ENCODE measurements at places on chromosomes 11 and 22.
A peak's percentile ranks its signal among the peaks of the same experiment; 100 is the strongest.

- no peak for DNase-seq
These were observed 240.0 kb downstream of the GRIK4 start for GRCh38 chr11:120751550-120751949.

DNA sequence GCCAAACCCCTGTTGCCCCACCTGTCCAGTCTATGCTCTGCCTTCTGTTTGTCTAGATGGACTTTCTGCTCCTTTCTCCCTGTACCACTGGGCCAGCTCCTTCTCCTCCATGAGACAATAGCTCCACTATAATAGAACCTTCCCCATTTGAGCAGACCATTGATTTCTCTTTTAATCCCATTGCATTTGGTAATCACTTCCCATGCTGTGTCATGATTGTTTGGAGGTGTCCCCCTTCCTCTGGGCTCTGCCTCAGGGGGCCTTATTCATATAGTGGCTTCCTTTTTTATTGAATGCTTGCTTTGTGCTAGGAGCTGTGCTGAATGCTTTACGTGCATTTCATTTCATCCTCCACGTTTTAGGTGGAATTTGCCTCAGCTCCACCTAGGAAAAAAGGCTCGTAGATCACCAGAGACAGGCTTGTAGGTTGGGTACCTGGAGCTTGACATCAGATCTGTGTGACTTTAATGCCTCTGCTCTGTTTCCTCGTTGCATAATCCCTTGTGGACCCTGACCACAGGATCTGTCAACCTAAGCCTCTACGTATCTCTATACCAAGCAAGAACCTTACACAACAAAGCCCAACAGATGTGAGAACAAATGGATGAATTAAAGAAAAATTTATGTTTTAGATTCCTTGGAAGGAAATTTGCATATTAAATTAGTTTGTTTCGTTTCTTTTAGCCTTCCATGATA lies 106.2 kb upstream of the RASSF10 start:
- DNase-seq, result no peak

- peak; percentile 17 for DNase-seq
These were observed 40.5 kb downstream of the IL18BP start for GRCh38 chr11:72039031-72039855.

GRCh38 chr22:49690454-49690853 lies 137.2 kb downstream of the BRD1 start:
- DNase-seq, result no peak

- no peak for DNase-seq
These were observed 691.4 kb upstream of the CCDC179 start for GRCh38 chr11:23551706-23552105.

DNA sequence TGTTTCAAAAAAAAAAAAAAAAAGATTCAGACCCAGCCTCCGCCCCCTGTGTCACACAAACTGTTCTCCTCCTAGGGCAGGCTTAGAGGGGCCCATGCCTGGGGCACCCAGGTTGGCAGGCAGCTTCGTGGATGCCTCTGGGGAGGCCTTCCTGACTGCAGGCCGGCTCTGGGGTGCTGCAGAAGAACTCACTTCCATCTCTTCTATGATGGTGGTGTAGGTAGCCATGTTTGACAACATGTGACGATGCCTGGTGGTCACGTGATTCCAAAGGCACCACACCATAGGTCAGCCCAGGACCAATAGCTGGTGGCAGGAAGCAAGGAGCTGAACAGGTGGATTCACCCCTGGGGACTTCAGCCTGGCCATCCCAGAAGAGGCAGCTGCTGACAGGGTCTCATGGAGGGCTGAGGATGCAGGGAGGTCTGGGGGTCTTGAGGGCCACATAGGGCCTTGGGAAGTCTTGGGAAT lies 24.1 kb upstream of the CELSR1 start:
- DNase-seq, result peak; percentile 67

GRCh38 chr11:122619757-122620156 lies 35.8 kb upstream of the UBASH3B start:
- DNase-seq, result no peak

DNA sequence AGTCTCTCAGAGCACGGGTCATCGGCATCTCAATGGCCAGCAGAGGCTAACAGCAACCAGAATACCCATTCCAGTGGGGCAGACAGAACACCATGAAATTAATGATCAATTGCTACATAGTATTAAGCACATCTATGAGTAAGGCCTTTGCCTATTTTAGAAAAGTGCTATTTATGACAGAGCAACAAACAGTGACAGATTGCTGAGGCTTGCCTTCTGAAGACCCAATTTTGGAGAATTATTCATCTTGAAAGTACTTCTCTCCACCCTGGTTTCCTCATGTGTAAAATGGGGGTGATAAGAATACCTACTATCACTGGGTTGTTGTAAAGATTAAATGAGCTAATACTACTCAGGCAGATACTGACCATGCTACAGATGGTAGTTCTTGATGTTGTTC lies 232.7 kb downstream of the TENM4 start:
- DNase-seq, result no peak

DNA sequence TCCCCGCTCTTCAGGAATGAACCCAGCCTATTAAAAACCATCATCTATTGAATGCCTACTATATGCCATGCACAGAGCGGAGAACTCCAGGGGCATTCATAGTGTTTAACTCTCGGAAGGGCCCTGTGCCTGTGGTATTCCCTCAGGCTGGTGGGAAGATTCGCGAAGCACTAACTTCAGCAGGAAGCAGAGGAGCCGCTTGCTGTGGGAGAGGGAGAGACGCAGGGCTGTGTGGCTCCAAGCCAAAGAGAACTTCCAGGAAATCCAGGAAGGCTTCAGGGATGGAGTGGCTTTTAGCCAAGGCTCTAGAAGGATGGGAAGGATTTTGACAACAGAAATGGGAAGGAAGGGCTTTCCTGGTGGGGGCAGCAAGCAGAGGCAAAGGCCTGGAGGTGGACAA lies 103.8 kb downstream of the TP53I11 start:
- DNase-seq, result no peak

DNA sequence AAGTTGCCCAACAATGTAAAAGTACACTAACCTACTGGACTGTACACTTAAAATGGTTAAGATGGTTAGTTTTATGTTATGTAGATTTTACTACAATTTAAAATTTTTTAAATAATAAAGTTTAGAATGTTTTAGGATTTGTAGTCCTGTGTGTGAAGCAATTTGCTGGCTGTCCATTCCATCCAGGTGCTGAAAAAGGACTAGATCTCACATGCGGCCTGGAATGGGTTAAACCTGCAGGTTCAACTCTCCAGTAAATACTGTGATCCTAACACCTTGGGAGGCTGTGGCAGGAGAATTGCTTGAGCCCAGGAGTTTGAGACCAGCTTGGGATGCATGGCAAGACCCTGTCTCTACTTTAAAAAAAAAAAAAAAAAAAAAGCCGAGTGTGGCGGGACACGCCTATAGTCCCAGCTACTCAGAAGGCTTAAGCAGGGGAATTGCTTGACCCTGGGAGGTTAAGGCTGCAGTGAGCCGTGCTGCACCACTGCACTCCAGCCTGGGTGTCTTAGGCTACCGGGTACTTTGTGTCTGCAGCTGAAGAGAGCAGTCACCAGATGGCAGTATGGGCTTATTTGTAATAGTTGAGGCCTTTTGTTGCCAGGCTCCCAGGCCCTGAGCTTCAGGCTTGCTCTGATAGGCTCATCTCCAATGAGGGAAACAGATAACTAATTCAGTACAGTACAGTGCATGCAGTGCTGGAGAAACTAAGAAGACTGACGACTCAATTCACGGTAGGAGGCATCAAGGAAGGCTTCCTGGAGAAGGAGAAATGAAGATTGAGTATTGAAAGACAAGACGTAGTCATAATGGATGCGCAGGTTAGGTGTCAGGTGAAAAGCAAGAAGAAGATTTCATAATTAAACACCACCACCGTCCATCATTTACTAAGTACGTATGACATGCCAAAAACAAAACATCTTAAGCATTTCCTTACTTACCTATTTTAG lies 64.7 kb upstream of the ASPHD2 start:
- DNase-seq, result peak; percentile 74

- peak; percentile 11 for DNase-seq
These were observed 2.9 kb downstream of the CSNK1E start for GRCh38 chr22:38314051-38314932.

DNA sequence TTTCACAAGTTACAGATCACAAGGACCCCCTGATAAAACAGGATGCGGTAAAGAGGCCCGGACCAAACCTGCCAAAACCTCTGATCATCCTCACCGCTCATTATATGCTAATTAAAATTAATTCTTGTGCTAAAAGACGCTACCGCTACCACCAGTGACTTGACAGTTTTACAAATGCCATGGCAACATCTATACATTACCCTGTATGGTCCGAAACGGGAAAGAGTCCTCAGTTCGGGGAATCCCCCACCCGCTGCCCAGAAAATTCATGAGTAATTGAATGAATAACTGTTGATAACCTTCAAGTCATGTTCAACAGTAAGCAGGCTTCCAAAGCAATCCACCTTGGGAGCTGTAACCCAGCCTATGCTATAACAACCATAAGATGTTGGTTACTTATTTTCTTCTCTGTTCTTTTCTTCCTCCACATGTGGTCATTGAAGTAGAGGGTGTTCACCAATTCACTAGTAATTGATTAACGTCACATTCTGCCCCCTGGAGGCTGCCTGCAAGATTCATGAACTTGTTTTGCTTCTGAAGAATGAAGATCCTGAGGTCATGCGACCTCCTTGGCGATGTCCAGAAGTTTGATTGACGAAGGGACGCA lies 20.6 kb downstream of the APOBEC3H start:
- DNase-seq, result peak; percentile 91

DNA sequence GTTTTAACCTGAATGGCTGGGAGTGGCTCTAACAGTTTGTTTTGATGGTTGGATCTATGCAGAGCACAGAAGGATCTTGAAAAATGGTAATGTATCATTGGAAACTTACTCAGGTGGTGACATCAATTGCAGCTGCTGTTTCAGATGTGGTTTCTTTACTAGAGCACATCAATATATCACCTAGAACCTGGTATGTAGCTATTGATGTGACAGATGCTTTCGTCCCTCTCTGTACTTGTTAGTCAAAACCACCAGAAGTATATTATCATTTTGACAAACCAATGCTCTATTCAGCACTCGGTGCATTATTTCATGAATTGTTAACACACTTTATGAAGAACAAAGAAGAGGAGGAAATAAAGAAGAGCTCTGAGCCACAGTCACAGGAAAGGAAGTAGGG lies 26.6 kb upstream of the SCN3B start:
- peak; percentile 31 for DNase-seq

DNA sequence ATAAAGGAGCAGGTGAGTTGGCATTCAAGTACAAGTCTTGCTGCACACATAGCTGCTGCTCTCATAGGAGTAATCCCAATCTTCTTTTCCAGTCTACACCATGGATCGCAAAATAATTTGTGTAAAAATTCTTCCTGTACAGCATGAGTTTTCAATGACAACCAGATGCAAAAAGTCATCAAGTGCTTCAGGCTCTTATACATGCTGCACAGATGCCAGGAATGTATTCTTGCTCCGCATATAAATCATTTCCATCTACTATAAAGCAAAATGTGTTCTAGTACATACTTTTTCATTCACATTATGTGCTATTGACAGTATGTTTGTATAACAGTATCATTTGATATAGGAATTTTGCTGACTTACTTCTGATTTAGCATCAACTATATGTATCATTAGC lies 35.4 kb downstream of the NXPE2 start:
- DNase-seq, result no peak

GRCh38 chr11:33761471-33761870 lies 12.8 kb downstream of the FBXO3 start:
- no peak for DNase-seq

DNA sequence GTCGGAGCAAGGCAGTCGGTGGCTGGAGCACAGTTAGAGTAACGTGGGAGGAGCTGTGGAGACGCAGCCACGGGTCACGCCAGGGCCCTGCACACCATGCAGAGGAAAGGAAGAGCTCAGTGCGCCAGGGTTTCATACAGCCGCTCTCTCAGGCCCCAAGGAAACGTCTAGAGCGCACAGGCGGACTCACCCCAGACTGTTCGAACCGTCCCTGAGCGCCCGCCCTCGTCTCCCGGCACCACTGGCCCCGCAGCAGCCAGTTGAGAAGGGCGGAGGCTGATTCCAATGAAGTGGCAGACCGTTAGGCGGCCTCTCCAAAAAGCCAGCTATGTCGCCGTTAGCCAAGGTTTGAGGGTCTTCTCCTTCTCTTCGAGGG lies 483 bp upstream of the HYLS1 start:
- peak; percentile 62 for DNase-seq

DNA sequence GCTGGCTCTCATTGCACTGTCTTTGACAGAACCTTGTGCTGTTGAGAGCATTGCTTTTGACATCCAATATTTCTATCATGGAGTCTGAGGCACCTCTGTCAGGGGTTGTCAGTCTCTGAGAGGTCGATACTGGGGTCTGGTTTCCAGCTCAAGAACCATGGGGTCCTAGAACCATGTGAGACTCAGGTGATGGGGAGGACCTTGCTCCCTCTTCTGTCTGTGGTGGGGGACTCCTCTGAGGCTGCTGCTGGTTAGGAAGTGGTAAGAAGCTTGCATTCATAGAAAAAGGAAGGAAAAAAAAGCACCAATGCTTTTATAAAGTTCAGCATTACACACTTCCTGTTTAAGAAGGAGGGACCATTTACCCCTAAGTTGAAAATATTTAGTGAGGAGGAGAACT lies 91.8 kb upstream of the CD44 start:
- DNase-seq, result peak; percentile 59

- DNase-seq, result peak; percentile 15
These were observed 37.1 kb downstream of the SVIP start for GRCh38 chr11:22792497-22792896.

GRCh38 chr22:19149047-19149883 lies 827 bp downstream of the GSC2 start:
- peak; percentile 52 for DNase-seq

DNA sequence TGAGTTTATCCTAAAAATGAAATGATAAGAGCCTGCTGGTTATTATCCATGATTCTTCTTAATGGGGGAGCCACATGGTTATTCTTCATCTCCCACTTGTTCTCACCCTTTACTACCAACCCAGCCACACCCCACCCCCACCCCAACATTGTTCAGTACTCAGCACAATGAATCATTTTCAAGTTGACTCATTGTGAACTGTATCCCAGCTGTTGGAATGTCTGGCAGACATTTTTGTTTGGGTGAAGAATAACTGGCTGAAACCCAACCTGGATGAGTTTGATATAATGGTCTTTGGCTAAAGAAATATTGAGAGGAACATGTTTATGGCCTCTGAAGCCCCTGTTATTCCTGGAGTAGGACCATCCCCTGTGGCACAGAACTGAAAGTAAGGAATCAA lies 136.2 kb downstream of the ELP4 start:
- no peak for DNase-seq

GRCh38 chr11:14803846-14804245 lies 88.2 kb downstream of the CYP2R1 start:
- no peak for DNase-seq

- DNase-seq, result no peak
These were observed 13.5 kb downstream of the PCSK7 start for GRCh38 chr11:117218133-117218915.
